ENCODE measurements at places on chromosomes 7 and 10.

- no peak for DNase-seq
Observed at GRCh38 chr7:68706291-68706690, 892.0 kb upstream of the AUTS2 start.

DNA sequence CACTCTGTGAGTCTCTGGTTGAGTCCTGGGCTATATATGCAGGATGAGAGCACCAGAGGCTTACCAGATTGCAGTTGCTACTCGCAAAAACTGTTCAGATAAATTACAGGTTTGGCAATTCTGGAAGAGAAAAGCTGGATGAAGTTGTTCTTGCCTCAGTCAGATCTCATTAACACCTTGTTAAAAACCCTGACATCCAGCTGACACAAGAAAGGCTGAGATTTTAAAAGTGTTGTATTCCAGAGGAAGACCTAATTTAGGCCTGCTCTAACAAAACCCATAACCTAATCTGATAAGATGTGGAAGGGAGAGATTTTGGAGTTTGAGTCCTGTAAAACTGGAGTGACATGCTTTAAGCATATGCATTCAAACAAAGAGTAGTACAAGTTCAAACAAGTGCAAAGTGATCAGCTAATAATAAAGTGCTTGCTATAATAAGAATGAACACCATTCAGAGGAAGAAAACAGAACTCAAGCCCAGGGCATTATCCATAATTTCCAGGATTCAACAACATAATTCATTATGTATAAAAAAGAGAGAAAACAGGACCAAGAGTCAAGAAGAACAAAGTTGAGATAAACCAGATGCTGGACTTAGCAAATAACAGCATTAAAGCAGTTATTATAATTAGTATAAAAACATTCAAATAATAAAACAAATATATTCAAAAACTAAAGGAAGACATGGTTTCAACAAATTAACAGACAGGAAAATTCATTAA is 135.5 kb downstream of the CD36 start:
- DNase-seq, result no peak

GRCh38 chr10:87761153-87761552 is 56.9 kb downstream of the ATAD1 start:
- no peak for DNase-seq

DNA sequence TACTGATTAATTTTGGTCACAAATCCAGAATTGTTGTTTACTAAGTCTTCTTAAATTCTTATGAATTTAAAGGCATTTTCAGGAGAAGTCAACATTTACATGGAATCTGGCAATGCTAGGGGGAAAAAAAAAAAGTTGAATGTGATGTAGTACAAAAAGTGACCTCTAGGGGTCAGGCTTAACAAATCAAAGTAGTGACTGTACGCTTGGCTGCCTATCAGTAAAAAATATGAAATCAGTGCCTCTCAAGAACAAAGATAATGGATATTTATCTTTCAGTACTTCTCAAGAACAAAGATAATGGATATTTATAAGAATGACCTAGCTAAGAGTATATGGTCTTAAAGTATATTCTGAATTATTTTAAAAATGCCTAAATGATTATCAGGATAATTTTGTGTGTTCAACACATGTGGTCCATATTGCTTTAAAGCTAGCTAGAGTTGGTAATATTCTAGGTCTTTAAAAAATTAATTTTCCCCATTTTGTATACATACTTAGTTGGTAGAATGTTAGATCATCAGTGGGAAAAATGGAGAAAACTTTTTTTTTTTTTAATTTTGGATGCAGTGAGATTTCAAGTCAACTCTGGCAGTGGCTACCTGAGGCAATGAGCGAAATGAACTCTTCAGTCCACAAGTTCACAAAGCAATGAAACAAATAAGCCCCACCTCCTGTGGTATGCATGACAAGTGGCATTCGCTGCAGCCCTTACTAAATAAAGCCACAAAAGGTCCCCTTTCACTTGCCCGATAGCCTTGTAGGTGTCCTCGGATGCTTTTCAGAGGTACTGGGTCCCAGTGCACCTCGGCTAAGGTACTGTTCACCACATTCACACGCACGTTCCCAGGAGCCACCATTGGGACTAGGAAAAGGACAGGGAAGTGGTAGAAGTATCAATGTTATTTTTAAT is 51.2 kb upstream of the LAMB4 start:
- DNase-seq, result no peak

DNA sequence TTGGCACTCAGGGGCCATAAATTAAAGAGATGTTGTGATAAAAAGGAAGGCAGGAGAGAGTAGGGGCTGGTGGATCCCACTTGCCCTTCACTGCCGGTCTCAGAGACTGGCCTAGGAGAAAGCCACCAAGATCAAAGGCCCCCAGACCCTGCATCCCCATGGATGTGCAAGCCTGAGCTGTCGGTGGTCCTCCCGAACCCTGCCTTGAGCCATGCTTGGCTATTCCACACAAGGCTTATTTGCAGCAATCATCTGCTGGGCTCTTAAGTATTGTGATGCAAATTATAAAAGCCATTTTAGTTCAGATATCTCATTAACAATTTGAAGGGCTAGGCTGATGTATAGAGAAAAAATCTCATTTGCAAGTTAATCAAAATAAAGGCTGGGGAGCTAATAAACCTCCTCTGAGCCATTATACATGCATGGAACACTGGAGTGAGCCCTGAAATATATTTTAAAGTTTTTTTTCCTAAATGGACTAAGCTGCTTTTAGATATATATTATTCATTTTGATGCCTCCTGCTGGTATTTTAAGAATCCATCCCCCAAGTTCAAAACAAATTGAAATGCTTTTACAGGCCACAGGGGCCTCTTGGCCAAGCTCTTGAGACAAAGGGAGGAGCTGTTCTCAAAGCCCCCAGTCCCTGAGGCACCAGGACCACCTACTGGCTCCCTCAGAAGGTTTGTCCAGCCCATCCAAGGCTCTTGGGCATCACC is 28.1 kb downstream of the OAT start:
- DNase-seq, result peak; percentile 43

DNA sequence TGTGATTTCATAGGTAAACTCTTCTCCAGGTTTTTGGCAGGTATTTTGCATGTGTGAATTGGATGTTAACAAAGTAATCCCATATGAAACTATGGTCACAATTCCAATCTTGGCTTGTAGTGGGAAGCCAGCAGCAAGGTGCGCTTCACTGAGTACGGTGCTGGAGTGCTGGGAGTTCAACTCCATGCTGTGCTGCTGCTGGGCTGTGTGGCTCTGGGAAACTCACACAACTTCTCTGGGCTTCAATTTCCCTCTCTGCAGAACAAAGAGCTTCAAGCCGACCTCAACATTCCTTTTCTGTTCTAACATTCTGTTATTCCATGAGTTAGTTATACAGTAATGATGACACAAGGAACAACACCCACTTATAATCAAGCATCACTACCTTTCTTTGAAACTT is 18.2 kb upstream of the PITRM1 start:
- no peak for DNase-seq

- DNase-seq, result no peak
Observed at GRCh38 chr10:4725917-4726606, 99.9 kb upstream of the AKR1E2 start.

GRCh38 chr7:76372984-76373833 is 14.4 kb upstream of the YWHAG start:
- no peak for DNase-seq

Measured in coronary artery (tissue), 2 donors.